ENCODE measurements at places on chromosomes 11 and 22.
A peak's percentile ranks its signal among the peaks of the same experiment; 100 is the strongest.

GRCh38 chr11:3962406-3962840, 107.0 kb downstream of the STIM1 start:
- DNase-seq: no peak

DNA sequence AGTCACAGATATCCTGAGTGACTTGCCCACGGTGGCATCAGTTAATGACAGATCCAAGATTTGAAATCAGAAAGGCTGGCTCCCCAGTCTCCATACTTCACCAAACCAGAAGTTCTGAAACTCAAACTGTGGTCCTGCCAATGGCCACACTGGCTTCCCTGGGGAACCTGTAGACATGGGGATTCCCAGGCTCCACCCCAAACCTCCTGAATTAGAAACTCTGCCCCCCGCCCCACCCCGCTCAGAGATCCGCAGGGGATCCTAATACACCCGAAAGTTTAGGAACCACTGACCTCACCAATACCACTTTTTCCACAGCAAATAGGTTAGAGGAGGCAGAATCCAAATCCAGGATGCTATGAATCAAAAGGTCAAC, 15.3 kb downstream of the RTN4RL2 start:
- DNase-seq: no peak

- DNase-seq: no peak
Observed at GRCh38 chr11:14253421-14253820, 105.6 kb downstream of the RRAS2 start.

DNA sequence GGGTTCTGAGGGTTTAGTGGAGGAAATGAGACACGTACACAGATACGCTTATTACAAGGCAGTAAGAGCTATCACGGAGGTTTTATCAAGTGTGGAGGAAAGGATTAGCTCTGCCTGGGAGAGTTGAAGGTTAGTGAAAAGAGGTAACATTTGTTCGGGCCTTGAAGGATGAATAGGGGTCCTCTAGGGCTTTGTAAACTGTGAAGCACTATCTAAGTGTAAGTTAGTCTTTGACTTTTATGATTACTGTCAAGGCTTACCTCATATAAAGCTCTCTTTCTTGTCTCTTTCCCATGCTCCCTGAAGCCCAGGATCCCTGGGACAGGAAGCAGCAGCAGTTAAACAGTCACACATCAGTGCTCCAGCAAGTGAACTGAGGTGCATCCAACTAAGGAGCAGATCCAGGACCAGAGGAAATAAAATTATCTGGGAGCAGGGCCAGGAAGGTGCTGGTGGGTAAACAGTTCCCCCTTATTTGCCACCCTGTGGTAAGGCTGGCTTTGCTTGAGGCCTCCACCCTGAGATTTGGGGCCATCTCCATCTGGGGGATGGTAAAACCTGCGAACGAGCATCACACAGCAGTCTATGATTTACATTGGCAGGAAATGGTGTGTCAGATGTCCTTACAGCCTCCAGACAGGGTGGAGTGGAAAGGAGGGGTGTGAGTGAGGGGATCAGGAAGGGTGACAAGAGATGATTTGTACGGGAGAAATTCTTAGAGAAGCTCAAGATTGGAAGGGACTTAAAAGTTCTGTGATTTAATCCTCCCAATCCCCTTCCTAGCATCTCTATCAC, 27.2 kb downstream of the GVQW3 start:
- DNase-seq: no peak

DNA sequence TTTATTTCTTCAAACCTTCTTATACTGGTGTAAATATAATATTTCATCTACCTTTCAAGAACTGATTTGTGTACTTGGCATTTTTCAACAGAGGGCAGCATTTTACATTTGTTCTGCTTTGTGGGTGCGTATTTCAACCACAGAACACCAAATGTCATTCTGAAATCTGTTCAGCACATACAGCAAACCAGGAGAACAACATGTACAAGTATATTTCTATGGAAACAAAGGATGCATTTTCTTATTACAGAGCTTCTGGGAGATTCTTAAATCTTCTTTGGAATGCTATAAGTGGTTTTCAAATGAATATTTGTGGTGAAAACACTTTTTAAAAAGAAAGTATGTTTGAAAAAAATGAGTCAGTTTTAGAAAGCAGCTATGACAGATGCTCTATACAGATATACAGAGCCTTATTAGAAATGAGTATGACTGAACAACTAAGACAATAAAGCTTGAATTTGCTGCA, 946.0 kb downstream of the FAM181B start:
- no peak for DNase-seq

DNA sequence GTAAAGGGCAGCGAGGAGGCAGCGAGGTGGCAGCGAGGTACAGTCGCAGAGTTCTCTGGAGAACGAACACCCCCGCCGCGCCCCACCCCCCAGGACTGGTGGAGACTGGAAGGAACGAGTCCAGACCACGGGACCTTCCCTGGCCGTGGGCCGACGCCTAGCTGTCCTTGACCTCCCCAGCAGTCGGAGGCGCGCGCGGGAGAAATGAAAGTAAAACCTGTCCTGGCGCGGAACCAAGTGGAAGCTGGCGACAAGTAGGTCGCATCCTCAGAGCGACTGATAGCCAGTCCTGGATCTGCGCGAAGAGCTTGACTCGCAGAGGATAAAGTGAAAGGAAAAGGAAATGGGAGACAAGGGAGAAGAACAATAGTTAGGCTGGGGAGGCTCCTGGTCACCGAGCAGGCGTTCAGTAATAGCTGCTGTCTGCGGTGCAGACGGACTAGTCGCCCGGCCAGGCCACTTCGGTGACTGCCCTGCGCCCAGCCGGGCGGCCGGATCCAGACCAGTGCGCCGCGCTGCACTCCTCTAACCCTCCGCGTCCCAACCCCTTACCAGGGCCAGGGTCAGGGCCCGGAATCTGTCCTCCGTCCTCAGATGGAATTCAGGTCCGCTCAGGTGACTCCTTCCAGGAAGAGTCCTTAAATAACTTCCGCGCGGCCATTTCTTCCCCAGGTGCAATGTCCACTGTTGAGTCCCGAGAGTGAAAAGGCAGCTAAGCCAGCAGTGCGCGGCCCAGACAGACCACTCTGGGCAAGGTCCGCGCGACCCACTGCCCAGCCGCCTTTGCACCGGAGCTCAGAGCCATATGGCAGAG, 1.9 kb upstream of the ADM start:
- DNase-seq: peak; percentile 94

- peak; percentile 72 for DNase-seq
Observed at GRCh38 chr11:120172054-120172911, 34.4 kb upstream of the TRIM29 start.

DNA sequence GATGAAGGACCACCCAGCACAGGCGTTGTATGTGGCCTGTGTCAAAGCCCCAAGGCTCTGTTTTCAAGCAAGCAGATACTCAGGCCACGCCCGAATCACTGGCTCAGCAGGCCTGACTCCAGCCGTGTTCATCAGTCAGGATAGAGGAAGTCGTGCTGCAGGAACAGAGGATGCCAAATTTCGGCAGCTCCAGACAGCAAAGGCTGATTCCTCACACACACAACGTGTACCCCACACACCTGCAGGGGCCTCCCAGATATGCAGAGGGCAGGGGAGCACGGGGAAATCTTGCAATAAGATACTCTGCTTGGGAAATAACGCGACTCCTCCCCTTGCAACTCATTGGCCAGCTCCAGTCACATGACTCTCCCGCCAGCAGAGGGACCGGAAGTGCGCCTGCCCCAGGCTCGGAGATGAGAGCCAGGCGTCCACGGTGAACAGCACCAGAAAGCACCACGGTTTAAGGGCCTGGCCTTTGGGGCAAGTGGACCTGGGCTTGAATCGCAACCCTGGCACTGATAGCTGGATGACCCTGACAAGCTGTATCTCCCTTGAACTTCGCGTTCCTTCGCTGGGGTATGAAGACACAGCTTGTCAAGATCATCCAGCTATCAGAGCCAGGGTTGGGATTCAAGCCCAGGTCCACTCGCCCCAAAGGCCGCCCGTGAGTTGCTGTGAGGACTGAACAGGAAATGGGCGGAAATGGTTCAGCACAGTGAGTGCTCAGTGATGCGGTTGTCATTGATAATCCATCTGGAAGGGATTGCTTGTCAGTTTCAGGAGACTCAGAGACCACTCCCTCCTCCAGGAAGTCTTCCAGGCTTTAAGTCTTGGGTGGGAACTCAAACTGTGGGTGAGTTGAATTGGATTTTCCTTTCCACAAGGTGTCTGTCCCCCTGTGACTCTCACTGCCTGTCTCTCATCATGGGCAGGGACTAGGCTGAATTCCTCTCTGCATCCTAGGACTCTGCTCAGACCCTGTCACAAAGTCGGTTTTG, 88.5 kb downstream of the MYEOV start:
- DNase-seq: peak; percentile 82

GRCh38 chr11:84212468-84213390, 926.6 kb upstream of the CCDC90B start:
- no peak for DNase-seq

GRCh38 chr11:35683728-35684339, 21.3 kb downstream of the TRIM44 start:
- peak; percentile 80 for DNase-seq

- DNase-seq: no peak
Observed at GRCh38 chr11:133945087-133945974, 11.4 kb downstream of the IGSF9B start.

- DNase-seq: no peak
Observed at GRCh38 chr11:17574141-17575091, 27.4 kb downstream of the OTOG start.

DNA sequence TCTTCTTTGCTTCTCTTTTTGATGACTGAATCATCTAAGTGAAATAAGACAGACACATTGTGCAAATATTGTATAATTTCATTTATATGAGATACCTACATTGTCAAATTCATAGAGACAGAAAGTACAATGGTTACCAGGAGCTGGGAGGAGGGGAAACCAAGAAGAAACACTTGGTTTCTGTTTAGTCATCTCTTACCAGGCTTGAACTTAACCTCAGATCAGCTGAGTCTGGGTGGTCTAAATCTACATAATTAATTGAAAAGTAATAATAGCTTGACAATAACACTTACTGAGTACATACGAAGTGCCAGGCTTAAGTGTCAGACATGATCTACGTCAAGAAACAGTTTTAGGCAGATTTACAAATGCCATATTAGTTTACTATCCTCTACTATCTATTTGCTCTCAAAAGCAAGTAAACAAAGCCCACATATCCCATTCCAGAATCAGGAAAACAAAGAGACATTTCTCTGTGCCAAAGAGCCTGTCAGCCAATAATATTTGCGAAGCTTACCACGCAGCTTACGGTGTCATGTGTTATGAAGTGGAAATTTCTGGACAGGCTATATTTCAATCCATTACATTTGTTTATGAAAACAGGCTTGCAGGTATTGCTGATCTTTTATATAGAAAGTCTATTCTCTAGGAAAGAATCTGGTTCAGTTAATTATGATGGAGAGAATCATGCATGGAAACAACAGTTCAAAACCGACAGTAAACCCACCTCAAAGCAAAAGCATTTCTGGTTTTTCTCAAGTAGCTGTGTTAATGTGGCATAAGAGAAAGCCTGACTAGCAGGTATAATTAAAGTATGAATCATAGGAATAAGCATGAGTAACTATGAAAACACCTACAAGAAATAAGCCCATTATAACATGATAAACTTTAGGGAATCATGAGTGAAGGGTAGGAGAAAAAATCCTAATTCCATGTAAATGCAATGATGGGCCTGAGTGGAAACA, 2.7 kb upstream of the ARHGAP42 start:
- no peak for DNase-seq

GRCh38 chr22:37229805-37230672, 14.0 kb downstream of the RAC2 start:
- peak; percentile 79 for DNase-seq

DNA sequence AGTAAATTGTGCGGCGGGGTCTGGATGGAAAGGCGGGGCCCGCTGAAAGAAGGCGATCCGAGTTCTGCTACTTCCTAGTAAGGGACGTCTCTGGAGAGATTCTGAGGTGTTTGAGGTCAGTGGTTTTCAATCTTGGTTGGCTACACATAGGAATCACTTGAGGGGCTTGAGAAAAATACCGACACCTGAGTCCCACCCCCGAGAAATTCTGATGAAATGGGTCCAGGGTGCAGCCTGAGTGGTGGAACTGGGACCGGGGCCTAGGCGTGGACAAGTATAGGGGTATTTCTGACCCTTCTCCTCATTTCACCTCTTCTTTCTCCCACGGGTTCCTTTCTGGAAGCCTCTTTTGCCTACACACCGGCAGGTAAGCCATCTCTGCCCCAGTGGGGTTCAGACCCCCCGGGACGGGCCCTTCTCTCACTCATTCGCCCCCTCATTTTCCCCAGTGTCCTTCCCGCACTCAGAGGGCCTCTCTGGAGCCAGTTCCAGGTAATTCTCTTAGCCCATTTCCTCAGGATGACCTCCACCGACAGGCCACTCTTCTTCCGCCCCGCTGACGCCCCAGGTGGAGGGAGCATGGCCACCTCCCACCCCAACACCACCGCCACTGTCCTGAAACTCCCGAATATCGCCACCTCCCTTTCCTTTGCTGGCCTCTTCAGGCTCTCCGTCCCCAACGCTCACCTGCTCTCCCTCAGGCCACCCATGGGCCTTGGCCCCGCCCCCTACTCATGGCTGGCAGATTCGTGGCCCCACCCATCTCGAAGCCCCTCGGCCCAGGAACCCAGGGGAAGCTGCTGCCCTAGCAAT, 11.8 kb downstream of the ROBO3 start:
- DNase-seq: no peak

DNA sequence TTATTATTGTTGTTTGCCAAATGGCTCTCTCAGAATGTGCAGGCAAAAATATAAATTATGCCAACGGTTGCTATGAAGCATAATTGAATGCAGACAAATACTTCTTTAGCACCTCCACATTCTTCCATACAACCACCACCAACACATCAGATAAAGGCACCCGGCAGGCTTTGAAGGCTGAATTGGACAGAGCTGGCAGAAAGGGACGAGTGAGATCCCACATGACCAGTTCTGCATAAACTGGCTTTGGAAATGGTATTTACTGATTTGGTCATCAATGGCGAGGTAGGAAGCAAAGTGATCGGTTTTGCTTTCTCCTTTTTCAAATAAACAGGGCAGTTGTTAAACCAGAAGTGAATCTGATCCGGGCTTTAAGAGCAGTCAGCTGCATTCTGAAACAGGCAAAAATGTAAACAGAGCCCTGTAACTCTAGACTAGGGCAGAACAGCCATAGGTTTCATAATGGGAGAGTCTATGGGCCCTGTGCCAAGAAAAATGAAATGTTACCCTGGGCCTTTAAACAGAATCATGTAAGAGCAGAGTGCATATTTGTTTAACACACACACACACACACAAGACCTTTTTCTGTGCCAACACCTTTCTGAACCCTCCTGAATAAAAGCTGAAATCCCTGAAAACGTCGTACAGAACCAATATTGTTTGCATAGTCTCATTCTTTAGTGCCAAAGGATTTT, 97.7 kb downstream of the MPPED2 start:
- no peak for DNase-seq

DNA sequence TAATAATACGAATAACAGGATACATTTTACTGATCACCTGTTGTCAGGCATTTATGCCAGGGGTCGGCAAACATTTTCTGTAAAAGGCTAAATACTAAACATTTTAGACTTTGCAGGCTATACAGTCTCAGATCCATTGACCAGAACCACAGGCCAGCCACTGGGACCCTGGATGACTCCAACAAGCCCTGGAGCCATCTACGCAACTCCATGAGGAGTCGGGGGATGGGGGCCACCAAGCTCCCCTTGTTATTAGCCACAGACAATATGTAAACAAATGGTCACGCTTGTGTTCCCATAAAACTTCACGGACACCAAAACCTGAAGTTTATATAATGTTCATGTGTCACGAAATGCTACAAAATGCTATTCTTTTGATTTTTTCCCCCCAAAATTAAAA, 54.4 kb upstream of the EMID1 start:
- no peak for DNase-seq
